Smooth muscle cell of trachea (primary cell): ENCODE measurements at places on chromosomes 3 and 15. TPM values are rescaled to one million over a fixed set of nuclear protein-coding genes. Genes with fewer than 3 reads are reported as not detected.

The ECE2 gene
- total RNA-seq = under 0.01 TPM in 1 of 2 replicates, not detected in the other

The CASR gene
- total RNA-seq = not detected in 2 replicates

The CRTC3 gene
- total RNA-seq = 12.4 and 17.7 TPM in 2 replicates

The LMAN1L gene
- total RNA-seq = 0.15 TPM in 1 of 2 replicates, not detected in the other
